ENCODE measurements at places on chromosomes 3 and 15.

DNA sequence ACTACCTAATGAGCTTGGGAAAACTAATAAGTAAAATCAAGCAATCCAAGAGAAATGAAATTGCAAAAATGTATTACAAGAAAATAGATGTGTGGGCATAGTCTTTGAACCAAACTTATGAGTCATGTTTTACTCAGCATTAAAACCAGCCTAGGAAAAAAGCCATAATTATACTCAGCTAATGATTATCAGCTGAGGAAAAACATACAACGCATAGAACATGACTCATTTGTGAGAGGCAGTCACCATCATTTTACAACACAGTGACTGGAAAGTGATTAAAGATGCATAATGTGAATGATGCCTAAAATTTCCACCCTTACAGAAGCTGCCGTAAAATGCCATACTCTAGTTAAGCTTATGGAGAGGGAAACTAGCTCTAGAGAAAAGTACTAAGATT lies 238.0 kb upstream of the EOMES start:
- DNase-seq: no peak

GRCh38 chr3:65342084-65342683 lies 654.4 kb upstream of the ADAMTS9 start:
- peak; percentile 60 for DNase-seq

DNA sequence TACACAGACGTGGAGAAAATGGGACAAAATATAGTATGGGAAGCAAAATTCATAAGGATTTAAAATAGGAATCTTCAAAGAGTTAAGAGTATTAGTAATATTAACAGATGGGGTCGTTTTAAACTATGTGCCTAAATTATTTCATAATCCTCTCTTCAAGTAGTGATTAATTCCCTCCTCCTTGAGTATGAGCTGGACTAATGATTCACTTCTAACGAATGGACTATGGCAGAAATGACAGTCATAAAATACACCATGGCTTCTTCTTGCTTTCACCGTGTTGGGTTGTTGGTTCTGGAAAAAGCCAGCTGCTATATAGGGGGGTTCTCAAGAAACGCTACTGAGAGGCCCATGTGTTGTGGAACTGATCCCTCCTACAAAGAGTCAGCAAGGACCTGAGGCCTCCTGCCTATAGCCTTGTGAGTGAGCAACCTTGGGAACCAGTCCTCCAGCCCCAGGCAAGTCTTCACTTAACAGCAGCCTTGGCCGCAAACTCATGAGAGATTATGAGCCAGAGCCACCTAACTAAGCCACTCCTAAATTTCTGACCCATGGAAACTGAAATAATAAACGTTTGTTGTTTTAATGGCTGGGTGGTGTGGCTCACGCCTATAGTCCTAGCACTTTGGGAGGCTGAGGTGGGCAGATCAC lies 64.8 kb upstream of the ABHD2 start:
- no peak for DNase-seq

DNA sequence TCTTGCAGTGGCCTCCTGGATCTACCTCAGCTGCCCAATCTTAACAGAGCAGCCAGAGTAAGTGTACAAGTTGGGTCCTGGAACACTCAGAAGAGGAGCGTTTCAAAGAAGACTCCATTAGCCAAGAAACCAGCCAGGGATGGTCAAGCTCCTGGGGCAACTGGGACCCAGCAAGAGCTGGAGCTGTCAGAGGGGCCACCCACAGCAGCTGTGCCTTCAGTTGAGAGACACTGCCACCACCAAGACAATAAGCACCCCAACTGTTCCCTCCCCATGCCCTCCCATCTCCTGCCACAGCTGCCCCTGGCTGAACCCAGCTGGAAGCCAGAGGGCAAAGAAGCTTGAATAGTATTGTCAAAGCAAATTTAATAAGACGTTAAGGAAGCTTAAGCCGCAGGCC lies 110.6 kb upstream of the TLE3 start:
- DNase-seq: no peak

- DNase-seq: no peak
These were observed 13.4 kb downstream of the GOLGB1 start for GRCh38 chr3:121736112-121736511.

All from GM12865 (cell line).